ENCODE measurements at places on chromosomes 11 and 22.

GRCh38 chr11:37184326-37184725 is 586.3 kb upstream of the RAG2 start:
- no peak for DNase-seq

- no peak for DNase-seq
Observed at GRCh38 chr22:37893583-37893983, 12.5 kb upstream of the MICALL1 start.

- no peak for DNase-seq
Observed at GRCh38 chr22:48297296-48297695, 1530.4 kb downstream of the BRD1 start.

DNA sequence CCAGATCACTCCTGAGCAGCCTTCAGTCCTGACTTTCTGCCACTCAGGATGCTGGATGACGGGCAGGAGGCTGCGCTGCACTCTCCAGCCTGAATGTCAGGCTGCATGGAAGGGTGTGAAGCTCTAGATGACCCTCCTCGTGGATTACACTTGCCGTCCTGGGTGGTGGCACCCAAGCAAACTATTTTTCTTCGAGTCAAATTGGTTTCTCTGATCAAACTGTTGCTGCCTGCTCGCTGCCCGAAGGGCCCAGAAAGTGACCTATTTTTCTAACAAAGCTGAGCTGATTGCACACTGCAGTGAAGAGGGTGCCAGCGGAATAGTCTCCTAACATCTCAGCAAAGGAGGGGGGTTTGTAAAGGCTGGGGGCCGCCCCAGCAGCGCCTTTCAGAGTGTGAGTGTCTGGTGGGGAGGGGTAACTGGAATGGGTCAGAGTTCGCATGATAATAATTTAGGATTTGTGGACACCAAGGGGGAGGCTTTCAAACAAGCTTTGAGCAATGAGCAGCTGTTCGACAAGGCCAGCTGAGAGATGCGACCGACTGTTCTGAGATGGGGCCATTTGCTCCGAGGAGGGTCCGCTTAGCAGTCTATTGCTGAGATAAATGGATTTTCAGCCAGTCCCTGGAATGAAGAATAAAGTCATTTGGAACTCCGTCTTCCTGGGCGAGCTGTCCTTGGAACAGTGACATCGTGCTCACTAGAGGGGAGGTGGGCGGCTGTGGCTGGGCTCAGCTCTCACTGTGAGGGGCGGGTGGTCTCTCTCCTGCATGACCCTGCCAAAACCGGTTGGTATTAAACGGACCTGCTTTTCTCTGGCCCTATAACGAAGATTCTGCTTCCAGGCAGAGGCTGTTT is 537.6 kb downstream of the BRD1 start:
- no peak for DNase-seq

DNA sequence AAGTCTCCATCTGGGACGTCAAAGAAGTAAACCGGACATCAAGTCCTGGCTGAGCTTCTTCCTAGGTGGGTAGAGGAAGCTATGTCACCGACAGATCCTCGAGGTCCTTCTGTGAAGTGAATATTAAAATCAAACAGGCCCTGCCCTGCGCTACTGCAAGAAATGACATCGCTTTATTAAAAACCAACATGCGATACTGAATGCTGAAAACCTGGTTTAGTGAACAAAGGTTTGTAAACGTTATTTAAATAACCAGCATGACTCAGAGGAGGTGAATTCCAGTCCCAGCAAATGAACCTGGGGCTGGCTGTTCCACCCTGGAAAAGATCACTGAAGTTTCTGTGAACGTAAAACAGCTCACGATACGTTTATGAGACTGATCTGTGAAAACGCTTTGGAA is 645 bp downstream of the RTCB start:
- DNase-seq: no peak

- no peak for DNase-seq
Observed at GRCh38 chr22:44797181-44797725, 44.9 kb downstream of the ARHGAP8 start.

DNA sequence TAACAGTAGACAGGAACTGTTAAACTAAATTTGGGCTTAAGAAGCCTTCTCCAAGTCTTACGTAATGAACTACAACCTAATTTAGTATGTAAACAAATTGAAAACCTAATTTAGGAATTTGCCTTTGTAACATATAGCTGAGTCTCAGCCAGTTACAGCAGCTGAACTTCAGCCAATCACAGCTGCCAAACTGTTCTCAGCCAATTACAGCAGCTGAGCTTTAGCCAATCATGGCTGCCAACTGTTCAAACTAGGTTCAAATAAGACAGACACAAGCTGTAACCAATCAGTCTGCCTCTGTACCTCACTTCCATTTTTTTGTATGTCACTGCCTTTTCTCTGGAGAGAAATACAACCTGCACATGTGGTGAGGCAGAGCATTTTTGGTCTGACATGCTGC is 95.0 kb upstream of the CD44 start:
- DNase-seq: no peak

Measured in iPS-NIHi11 (cell line).